ENCODE measurements at places on chromosomes 3 and 15. TPM values are rescaled to one million over a fixed set of nuclear protein-coding genes. Genes with fewer than 3 reads are reported as not detected.
A peak's percentile ranks its signal among the peaks of the same experiment; 100 is the strongest.

DNA sequence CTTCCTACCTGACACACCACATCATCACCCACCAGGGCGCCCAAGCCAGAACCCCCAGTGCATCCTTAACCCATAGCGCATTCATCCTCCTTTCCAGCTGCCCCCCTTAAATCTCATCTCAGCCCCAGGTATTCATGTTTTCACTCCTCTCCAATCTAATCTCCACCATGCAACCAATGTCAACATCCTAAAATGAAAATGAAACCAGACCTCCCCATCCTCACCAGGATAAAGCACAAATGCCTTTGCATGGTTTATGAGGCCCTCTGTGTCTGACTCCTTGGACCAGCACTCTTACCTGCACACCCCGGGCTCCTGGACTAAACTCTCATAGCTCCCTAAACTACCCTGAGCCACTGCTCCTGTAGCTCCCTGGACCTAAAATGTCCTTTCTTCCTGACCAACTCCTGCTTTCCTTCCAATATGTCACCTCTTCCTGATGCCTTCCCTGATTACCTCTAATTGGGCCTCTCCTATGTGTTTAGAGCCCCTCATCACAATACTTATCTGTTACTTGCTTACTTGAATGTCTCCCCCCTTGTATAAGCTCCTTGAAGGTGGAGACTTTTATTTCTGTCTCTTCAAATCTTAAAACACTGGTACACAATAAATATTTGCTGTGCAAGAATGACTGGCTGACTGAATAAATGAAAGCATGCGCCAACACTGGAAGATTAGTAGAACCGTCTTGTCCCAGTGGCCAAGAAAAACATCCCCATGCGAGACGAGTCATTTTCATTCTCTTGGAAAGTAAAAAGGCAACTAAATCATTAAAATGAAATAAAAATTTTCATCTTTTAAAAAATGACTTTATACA, 142.5 kb downstream of the XXYLT1 start:
- DNase-seq, result no peak

EFCC1 gene
- 1.4 TPM for polyA plus RNA-seq

DNA sequence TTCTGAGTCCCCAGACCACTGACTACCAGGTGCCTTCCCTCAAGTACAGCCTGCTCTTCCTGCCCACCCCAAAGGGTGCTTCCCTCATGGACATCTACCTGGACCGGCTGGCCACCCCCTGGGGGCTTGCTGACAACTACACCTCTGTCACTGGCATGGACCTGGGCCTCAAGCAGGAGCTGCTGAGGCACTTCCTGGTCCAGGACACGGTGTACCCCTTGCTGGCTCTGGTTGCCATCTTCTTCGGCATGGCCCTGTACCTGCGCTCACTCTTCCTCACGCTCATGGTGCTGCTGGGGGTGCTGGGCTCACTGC, 9.3 kb downstream of the DISP2 start:
- DNase-seq, result no peak

DNA sequence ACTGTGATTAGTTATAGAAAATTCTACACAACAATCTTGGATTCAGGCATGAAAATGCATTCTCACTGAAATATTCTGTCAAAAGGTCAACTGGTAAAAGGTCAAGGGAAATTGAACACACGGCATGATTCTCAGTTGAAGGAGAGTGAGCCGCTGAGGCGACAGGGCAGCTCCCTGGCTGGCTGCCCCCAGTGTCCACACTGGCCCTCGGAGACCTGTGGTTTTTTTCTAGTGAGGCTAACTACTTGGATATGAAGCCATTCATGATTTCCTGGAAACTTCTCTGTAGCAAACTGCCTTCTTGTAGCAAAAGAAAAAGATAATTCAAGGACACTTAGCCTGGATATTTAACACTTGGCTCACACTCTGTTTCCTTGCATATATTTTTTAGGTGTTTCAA, 37.2 kb downstream of the AADACL2 start:
- DNase-seq, result peak; percentile 67

DNA sequence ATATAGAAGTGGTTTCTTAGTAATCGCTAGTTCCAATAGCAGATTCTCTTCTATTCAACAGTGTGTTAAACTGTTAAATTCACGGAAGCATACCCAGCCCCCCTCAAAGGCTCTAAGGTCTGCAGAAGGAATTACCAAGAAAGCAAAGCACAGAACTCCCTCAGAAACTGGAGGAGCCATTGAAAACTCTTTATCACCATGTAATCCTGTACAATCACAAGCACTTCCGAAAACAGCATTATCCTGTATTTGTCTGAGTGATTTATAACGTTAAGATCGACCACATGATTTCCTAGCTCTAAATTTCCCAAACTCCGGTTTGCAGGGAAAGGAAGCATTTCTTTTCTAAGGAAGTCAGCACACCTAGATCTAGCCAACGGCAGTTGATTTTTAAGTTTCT, 20.0 kb downstream of the MYO1E start:
- DNase-seq, result no peak

DNA sequence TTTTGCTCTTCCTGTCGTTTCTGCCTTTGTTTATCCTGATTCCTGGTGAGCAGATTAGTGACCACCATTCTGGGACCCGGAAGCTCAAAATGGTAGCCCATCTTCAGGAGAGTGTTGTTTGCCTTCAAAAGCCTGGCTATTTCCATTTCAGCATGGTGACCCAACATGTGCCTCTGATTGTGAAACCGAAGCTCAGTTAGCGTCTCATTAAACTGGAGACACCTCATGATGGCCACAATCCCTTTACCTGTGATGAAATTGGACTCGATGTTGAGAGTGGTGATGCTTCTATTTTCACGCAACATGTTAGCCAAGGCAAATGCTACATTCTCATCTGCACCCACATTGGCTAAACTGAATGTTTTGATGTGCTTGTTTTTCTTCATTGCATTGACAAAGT, 3.3 kb downstream of the LMOD3 start:
- DNase-seq, result no peak

- DNase-seq, result no peak
Measured at GRCh38 chr3:37198996-37199395, 24.6 kb upstream of the LRRFIP2 start.

DNA sequence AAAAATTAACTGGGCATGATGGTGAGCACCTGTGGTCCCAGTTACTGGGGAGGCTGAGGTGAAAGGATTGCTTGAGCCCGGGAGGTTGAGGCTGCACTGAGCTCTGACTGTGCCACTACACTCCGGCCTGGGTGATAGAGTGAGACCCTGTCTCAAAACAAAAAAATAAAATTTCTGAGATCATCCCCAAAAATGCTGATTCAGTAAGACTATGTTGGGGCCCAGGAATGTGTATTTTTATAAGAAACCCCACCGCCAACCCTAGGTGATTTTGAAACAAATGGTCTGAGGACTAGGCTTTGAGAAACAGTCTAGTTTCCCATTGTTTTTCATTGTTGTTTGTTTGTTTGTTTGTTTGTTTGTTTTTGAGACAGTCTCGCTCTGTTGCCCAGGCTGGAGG, 4.1 kb downstream of the SLC27A2 start:
- no peak for DNase-seq

TNNC1 gene
- polyA plus RNA-seq, result 18,066 TPM

- no peak for DNase-seq
Measured at GRCh38 chr3:132241776-132242514, 75.3 kb upstream of the ACP3 start.

Data from heart right ventricle (tissue), 16 donors.